Activated gamma-delta T cell treated with Interleukin-2 at 50 U/mL for 16 hours (primary cell): ENCODE measurements at places on chromosomes 7 and 10.

- DNase-seq: peak; percentile 73
Measured at GRCh38 chr10:33330543-33331378, 3.7 kb downstream of the NRP1 start.

DNA sequence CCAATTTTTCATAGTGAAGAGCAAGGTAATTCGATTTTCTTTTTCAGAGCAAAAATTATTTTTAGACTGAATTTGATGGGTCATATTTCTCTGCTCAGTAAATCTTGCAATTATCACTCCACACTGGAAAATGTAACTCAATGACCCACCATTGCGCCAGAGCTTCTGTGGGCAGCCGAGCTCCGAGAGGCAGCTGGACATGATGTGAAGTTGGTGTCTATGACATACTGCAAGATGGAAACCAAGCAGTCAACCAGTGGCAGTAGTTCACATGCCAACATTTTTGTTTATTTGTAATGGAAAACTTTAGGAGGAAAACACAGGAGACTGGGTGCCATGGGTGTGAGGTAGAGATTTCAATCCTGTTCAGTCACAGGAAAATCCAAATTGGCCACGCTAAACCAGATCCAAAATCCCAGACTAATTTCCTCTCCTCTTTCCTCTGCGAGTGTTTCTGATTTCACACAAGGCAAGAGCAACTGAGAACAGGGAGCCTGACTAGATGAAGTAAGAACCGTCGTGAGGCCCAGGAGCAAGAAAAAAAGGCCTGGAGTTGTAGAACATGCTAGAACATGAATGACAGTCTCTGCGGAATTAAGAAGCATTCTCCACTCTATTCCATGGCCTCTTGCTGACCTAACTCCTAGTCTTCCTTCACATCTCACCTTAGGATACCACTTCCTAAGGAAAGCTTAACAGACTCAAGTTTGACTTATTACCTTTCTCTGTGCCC lies 39.3 kb downstream of the CALD1 start:
- DNase-seq: no peak

DNA sequence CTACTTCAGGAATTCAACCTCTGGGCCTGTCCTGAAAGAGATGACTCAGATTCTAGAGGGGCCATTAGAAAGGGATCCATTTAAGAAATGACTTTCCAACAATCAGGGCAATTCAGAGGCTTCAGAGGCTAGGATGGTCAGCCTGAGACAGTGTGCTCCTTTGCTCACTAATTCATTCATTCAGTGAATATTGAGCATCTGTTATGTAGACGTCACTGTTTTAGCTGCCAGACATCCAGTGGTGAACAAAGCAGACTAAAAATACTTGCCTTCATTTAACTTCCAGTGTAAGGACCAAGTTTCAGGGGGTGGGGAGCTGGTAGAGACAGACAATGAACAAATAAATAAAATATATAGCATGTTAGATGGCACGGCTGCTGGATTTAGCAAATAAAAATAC lies 1.6 kb downstream of the KIAA1217 start:
- DNase-seq: no peak

GRCh38 chr10:133379152-133379800 lies at the start of gene PAOX:
PAOX (plus strand) TSS chr10:133379262; CDS start chr10:133379317, 55 bp downstream.
- DNase-seq: peak; percentile 43

DNA sequence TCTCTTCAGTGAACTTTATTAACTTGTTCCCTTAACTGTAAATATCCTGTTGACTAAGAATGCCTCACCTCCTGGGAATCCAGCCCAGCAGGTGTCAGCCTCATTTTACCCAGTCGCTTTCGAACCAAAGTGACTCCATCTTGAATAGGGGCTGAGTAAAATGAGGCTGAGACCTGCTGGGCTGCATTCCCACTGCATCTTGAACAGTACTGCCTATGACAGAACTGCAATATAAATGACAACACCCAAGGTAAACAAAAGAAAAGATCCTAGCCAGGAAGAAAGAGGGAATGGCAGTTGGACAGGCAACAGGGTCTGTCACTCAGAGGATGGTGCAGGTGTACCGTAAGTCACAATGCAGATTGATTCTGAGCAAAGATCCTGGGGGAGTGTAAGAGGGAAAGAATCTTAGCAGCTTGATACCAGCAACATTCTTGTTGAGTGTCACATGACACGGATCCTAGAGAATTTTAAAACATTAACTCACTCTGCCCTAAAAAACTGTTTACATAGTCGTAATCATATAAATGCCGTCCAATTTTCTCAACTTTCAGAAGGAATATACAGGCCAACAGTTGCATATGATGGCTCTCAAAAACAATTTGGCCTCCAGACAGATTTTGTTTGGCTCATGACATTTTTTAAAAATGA lies 4.4 kb upstream of the FAM107B start:
- DNase-seq: no peak
